Stimulated activated CD4-positive, alpha-beta T cell treated with anti-CD3 and anti-CD28 coated beads, Interleukin-1b, Interleukin-23, amount 100 ng/mL, for 4 hours (primary cell): ENCODE measurements at places on chromosomes 5 and 9.
A peak's percentile ranks its signal among the peaks of the same experiment; 100 is the strongest.

DNA sequence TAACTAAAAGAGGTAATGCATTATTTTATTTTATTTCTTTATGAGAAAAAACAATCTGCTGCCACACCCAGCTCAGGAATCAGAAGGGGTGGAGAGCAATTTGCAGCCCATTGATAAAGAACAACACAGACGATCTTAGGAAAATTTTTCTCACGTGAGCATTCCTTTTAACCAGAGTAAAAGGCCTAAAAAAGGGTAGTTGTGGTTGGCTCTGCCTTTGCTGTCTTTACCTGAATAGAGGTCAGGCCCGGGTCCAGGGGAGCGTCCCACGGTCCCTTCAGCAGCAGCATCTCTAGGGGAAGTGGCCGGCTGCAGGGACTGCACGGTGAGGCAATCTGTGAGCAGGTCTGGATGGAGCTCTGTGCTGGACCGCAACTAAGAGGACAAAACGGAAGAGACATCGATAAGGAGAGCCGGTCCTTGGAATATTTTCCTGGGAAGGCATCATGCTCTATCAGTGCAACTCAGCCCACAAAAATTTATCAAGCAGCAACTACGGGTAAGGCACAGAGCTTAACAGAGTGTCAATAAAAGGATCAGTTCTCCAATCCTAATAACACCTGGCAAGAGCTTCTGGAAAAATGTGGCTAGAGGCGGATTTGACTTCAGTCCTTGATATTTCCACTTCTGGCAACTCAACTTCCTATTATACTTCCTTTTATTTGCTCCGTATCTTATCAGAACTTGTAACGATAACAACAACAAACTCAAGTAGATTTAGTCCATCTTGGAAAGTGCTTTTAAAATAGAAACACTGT is 372.8 kb upstream of the RFX3 start:
- DNase-seq: no peak

DNA sequence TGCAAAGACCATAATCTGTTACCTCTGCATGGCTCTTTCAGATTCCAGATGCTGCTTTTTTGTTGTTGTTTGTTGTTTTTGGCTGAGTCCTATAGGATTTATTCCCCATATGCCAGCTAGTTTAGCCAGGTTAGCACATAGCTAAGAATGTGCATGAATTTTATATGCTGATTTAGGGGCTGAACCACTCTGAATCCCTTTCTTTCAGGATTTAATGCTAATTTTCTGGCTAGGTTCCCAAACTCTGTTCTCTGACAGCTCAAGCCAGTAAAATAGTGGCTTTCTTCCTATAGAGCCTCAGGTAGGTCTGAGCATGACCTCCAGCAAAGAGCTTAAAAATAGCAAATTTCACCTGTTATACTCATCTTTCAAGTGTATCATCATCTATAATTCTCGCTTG is 521.4 kb downstream of the CAAP1 start:
- no peak for DNase-seq

DNA sequence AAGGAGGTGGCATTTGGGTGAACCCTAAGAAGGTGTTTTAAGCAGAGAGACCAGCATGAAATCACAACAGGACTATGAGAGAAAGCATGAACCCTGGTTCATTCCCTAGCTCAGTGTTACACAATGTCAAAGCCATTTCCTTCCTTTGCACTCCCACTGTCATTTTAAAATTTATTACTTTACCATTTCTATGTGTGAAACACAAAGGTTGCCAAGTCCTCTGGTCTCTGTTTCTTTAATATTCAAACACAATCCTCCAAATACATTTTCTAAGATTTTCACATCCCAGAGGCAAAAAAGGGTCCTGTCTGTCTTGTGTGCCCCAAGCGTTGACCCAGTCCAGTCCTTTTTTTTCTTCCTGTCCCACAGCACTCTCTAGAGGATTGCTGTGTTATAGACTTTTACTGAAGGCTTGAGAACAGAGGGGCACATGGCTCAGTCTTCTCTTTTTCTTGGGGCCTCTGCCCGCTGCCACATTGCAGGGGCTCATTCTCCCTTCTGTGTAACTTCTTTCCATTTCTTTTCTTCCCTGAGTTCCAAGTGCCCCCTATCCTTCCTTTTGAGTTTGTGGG is 78.6 kb upstream of the SLC28A3 start:
- no peak for DNase-seq

GRCh38 chr5:134070725-134071613 is 43.5 kb upstream of the TCF7 start:
- peak; percentile 31 for DNase-seq

GRCh38 chr5:159780246-159780645 is 136.0 kb upstream of the ADRA1B start:
- no peak for DNase-seq

- DNase-seq: no peak
Measured at GRCh38 chr9:113359385-113359784, 10.0 kb downstream of the BSPRY start.
